Activated T-cell treated with anti-CD3 and anti-CD28 coated beads for 1 hour (primary cell): ENCODE measurements at places on chromosomes 1 and 21.

DNA sequence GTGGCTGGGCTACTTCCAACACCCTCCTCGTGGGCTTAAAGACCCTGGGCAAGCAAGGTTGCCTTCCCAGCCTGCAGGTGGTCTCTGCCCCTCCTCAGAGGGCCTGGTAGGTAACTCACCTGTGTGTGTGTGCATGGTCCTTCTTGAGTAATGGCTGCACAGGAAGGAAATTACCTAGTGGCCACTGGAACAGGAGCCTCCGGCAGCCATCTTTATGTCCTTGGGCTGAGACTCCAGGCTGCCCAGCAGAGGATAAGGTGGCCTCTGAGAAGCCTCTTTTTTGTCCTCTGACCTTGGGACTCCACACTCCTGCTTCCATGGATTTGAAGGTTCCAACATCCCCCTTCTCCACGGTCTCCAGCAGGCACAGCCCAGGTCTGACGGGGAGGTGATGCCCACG, 20.0 kb downstream of the DRAXIN start:
- no peak for DNase-seq

DNA sequence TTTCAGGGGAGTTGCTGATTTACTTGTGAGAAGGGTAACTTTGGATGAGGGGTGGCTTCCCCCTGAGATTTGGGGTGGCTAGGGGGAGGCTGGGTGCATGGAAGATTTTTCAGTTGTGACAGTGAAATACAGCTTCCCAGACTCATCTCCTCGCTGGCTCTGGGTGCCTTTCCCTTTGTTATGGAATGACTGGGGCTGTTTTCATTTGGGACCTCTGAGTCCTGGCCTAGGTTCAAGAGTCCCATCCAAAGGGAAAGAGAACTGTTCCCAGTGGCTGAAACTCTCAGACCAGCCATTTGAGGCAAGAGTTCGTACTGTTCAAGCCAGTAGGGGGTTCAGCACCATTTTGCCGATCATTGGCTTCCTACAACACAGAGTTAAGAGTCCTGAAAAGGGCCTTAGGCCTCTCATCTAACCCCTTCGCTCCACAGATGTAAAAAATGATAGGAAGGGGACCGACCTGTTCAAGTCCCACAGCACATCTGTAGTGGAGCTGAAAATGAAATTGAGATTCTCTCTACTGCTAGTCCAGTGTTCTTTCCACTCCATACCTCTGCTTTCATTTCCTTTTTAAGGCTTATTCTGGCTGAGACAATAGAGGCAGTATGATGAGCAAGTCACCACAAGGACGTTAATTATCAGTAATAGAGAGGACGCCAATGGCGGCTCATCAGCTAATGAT, 958 bp downstream of the DDR2 start:
- DNase-seq = no peak

- no peak for DNase-seq
These were observed 12.7 kb upstream of the IKBKE start for GRCh38 chr1:206457408-206458120.

GRCh38 chr21:35438643-35439404, 389.7 kb upstream of the RUNX1 start:
- no peak for DNase-seq

DNA sequence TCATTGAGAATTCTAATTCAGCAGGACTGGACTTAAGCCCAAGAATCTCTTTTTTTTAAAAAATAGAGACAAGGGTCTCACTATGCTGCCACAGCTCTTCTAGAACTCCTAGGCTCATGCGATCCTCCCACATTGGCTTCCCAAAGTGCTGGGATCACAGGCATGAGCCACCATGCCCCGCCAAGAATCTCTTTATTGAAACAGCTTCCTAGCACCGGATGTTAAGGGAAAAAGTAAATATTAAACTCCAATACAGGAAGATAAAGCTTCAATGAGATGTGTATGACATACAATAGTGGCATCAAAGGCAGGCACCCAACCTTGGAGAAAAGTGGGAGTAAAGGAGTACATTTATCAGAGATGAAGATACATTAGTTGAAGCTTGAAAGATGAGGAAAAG, 25.5 kb downstream of the PUM1 start:
- no peak for DNase-seq

DNA sequence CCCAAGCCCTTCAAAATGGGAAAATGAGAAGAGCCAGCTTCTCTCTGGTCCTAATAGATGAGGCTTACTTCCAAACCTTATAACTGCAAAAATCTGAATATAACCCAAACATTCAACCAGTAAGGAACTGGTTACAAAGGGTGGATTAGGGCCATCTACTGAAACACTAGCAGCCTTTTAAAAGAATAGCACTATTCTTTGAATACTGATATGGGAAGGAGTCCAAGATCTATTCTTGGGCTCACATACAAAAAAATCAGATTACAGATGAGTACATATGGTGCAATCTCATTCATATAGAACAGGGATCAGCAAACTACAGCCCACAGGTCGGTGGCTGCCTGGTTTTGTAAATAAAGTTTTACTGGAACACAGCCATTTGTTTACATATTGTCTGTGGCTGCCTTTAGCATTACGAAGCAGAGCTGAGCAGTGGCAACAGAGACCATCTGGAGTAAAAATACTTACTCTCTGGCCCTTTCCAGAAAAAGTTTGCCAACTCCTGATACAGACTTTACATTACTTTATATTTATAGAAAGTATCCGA, 167.7 kb downstream of the ZSCAN20 start:
- DNase-seq = no peak

DNA sequence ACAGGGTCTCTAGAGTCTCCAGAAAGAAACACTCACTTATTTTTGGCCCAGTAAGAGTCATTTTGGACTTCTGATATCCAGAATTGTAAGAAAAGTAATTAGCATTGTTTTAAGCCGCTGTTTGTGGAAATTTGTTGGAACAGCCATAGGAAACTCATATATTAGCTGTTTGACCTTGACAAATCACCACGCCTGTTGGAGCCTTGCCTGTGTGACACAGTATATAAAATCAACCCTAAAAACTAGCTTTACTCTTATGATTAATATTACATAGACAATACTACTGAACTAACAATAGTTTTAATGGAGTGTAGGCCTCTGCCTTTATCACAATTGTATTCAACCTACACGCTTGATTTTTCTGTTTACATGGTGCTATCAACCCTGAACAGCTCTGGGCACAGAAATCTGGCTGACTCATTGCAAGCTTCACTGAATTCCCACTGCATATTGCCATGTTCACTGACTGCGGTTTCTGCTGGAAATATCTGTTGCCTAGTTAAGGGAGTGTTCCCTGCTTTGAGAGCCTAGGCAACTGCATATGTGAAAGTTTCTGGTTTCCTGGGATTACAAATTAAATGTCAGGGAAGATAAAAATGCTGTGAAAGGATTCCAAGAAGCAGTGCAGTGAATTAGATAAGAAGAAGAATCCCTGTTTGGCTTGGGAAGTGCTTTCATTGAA, 419.5 kb upstream of the DEPDC1 start:
- DNase-seq = no peak

DNA sequence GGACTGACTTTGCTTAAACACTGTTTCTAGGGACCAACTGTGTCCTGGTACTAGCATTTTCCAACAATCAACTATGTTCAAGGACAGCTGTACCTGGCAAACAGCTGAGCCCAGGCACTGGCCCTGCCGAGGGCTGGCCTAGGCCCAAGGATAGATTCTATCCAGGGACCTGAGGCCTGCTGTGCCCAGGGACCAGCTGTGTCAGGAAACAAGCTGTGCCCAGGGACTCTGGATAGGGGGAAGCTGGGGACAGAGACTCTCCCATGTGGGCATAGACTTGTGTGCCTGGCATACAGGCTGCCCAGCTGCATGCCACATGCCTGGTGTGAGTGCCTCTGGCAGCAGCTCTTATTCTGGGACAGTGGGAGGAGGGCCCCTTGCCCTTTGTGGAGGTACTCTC, 38.1 kb upstream of the POU3F1 start:
- DNase-seq = no peak

- DNase-seq = no peak
These were observed 408.0 kb downstream of the MATN1 start for GRCh38 chr1:30315185-30315960.

DNA sequence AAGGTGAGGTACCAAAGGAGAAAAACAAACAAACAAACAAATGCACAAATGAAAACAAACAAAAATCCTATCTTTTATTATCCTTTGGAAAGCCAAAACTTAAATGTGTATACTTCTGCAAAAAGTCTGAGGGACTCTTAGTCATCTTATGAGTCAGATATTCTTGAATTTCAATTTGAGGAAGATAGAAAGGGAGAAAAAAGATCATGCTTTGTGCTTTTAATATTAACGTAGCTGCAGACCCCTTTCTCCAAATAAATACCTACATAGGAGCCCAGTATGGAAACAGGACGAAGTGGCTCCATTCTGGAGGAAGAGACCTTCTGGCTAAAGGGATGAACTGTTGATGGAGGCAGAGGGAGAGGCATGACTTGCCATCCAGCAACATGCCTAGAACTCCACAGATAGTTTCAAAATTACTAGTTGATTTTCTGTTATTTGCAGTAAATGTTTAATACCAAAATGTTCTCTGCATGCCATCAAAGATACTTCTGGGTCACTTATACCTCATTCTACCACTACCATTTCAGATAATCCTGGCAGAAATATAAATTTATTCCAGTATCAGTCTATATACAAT, 25.4 kb downstream of the NUP210L start:
- DNase-seq = no peak

GRCh38 chr1:205598841-205599668, 32.8 kb downstream of the ELK4 start:
- no peak for DNase-seq

DNA sequence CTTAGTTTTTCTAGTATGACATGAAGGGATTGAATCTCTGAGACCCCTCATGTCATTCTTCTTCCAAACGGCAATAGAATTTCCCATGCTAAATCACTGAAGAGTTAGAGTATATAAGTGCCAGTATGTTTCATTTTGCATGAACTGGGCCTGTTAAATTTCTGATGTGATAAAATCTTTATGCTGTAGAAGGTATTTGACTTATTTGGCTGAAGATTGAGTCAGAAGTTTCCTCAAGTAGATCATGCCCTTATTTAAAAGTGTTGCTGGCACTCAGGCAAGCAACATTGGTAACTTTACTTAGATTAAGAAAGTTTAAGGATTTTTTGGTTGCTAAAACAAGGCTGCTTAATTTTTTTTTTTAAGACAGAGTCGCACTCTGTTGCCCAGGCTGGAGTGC, 13.3 kb downstream of the ATF6 start:
- no peak for DNase-seq

DNA sequence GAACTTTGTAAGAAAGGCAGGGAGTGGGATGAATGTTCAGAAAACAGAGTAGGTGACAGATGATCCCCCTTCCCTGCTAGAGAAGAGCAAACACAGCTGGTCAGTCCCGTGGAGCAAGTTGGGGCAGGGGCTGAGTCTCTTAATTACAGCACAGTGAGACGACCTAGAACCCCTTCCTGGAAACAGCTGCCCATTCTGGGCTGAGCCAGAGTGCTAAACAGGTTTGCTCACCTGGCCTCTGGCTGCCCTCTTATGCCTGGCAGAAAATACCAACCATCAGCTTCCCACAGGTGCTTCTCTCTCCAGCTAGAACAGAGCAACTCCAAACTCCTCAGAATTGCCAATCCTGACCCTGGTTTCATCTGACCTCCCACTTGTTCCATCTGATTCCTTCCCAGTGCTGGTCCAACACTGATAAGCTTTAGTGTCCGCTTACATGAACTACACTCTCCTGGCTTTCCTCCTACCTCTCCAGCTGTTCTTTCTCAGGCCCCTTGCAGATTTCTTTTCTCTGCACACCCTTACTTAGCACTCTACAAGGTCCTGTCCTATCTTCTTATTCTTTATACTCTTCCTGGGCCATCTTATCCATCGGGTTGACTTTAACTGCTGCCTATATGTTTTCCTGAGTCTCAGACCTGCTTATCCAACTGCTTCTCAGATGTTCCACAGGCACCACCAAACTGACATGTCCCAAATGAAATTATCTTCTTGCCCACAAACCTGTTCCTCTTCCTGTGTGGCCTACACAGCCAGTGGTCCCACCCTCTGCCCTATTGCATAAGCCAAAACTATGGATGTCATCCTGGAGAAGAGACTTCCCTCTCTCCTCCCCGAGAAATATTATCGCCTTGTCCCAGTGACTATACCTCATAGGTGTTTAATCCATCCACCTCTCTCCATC, 22.6 kb upstream of the COL9A2 start:
- DNase-seq = no peak

- peak; percentile 30 for DNase-seq
These were observed 35.5 kb downstream of the COA6 start for GRCh38 chr1:234408757-234409156.

DNA sequence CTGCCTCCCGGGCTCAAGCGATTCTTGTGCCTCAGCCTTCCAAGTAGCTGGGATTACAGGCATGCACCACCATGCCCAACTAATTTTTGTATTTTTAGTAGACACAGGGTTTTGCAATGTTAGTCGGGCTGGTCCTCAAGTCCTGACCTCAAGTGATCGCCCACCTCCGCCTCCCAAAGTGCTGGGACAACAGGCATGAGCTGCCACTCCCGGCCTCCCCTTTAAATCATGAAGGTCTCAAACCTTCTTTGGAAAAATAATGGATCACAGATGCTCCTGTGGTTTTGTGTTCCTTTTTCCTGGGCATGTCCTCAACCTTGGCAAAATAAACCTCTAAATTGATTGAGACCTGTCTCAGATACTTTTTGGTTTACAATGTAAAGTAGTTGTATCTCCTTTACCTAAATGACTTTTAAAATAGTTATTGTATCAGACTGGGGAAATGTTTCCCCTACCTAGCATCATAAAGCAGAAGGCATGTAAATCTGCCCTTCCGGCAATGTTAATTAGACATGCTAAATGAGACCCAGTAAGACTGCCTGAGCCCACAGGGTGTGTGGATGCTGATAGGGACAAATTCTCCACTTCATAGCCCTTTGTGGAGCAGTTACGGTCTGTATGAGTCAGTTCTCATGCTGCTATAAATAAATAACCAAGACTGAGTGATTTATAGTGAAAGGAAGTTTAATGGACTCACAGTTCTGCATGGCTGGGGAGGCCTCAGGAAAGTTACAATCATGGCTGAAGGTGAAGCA, 27.8 kb downstream of the CBR1 start:
- DNase-seq = no peak

DNA sequence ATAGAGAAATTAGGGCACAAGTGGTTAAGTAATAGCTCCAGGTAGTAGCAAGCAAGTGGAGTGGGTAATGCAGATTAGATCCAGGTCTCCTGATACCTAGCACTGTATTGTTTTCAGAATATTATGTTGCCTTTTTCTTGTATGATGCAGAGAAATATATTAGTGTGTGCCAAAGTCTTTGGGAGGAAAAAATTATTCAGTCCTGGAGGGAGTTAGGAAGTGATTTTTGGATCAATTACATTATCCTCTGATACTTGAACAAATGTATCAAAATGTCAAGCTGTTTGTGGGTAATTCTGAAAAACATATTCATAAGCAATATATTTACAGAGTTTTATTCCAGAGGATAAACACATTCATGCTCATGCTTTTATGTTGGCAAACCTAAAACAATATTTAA, 28.8 kb downstream of the TSEN15 start:
- no peak for DNase-seq

GRCh38 chr1:45299981-45300668, 26.6 kb upstream of the HPDL start:
- DNase-seq = no peak

GRCh38 chr1:177568622-177569021, 397.9 kb downstream of the BRINP2 start:
- no peak for DNase-seq

- no peak for DNase-seq
These were observed 1.6 kb upstream of the IFNGR2 start for GRCh38 chr21:33401630-33401992.

- peak; percentile 78 for DNase-seq
These were observed 24.1 kb upstream of the ADGRB2 start for GRCh38 chr1:31788138-31788824.

GRCh38 chr1:93740601-93741031, 59.0 kb upstream of the BCAR3 start:
- DNase-seq = no peak

GRCh38 chr1:1090424-1091343, 16.6 kb upstream of the RNF223 start:
- DNase-seq = no peak
